Stimulated activated CD8-positive, alpha-beta memory T cell treated with anti-CD3 and anti-CD28 coated beads, Interleukin-4, amount 100 ng/mL, for 4 hours (primary cell): ENCODE measurements at places on chromosomes 2 and 18.

DNA sequence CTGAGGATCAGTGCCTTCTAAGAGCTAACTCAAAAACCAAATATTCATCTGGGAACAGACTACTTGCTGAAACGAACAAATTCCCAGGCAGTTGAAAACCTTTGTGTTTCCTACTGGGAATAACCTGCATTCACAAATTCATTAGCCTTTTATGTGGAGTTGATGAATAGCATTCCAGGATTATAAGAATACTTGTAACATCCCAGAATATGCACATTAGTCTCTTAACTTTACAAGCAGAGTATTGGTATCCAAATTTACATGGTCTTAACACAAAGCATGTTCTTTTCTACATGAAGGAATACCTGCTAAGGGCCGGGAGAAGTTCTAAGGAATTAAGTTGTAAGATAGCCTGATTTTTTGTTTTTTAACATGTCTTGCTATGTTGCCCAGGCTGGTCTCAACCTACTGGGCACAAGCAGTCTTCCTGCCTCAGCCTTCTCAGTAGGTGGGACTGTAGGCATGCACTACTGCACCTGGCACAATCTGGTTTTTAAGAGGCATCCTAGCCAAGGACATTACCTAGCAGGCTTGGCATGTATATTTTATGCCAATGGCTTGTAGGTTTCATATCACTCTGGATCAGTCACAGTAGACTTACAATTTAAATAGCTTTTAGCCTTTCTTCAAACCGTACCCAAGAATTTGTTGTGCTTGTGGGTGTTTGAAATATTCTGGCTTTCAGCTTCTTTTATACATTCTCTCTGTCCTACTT lies 50.7 kb downstream of the MGAT5 start:
- no peak for DNase-seq

DNA sequence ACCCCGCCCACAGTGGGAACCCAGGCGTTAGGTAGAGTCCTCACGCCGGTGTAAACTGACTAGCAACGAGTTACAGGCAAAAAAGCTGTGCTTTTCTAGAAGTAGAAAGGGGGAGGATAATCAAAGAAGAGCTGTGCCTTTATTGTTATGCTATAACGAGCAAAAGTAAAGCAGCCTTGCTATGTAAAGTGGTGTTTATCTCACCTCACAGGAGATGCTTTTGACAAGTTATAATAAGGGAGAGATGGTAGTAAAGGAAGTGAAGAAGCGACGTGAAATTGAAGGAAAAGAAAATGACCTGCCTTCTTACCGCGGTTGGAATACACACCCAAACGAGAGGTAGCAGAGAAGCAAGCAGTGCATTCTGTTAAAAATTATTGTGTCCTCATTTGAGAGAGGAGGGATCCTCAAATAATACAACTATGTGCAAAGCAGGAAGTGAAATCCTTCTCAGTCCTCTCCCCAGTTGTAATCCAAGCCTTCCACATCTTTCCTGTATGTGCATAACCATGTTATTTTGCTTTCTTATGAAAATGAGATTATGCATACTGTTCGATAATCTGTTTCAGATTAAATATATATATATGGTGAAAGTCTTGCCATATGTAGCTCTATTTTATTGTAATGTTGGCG lies 962 bp downstream of the TANK start:
- DNase-seq: no peak

GRCh38 chr2:220937245-220937644 lies 634.9 kb downstream of the EPHA4 start:
- DNase-seq: no peak

DNA sequence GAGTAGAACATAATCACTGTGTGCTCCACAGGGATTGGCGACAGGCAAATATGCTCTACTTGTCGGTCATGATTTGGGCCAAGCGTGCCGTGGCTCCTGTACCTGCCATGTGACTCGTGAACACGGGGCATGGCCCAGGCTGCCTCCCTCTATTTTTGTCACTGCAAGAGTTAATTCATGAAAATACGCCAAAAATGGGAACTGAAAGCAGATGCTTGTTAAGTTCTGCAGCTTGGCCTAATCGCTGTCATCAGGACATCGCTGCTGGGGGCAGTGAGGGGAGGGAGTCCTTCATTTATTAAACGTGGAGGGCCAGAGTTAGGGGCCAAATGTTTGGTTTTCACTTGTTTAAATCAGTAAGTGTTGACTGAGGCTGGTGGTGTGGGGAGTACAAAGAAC lies 177.8 kb downstream of the BCL2 start:
- no peak for DNase-seq

DNA sequence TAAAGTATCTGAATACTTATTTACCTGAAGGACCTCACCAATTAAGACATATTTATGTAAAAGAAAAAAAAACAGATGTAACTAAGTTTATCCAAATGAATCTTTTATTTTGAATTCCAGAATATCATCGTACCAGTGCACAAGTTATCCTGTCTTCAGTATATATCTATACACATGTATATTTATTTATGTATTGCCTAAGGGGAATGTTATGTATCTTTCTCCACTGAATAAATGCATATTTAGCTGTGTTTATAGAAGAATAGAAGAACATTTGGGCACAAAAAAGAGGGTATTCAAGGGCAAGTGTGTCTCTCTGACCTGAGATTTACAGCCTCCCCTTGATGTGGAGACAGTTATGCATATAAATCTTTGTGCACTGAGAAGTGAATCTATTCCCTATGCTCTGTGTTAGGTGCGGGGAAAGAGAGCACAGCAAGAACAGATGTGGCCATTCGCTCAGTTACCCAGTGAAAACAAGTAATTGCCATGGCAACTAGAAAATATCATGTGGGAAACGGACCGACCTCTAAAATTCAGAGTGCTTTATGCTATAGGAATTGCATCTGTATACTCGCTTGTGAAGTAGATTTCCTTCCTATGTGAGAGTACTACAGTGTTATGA lies 39.5 kb upstream of the ASXL3 start:
- DNase-seq: no peak

- no peak for DNase-seq
Observed at GRCh38 chr2:133802409-133803039, 234.3 kb upstream of the NCKAP5 start.

GRCh38 chr2:176132205-176133171 lies 3.0 kb downstream of the HOXD8 start:
- DNase-seq: no peak

GRCh38 chr2:32838949-32839348 lies 107.8 kb upstream of the LTBP1 start:
- DNase-seq: no peak

DNA sequence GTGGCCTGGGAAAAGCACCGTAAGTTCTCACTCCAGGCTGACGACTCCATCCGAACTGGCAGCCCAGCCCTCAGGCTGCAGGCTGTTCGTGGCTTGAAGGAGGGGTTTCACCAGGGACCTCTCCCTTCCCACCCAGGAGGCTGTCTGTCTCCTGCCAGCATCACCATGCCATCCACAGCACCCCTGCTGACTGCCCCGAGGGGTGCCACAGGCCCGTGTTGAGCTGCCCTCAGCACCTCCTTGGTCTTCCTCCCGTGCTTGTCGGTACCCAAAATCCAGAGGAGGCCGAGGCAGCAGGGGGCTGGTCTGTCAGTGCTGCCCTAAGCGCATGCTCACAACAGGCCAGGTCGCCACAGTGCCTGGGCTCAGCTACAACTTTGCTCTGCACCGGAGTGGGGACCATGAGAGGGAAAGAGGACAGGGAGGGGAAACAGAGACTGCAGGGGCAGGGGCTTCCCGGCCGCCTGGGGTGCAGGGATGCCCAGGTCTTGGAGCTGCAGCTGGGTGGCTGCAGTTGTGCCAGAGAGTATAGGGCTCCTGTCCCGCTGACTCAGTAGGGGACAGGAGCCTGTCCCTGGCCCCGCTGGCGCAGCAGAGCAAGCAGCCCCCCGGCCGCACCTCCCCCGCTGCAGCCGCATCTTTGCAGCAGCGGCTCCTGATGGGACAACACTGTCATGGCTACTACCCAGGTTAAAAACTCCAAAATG lies 963.7 kb upstream of the CRIM1 start:
- DNase-seq: no peak

DNA sequence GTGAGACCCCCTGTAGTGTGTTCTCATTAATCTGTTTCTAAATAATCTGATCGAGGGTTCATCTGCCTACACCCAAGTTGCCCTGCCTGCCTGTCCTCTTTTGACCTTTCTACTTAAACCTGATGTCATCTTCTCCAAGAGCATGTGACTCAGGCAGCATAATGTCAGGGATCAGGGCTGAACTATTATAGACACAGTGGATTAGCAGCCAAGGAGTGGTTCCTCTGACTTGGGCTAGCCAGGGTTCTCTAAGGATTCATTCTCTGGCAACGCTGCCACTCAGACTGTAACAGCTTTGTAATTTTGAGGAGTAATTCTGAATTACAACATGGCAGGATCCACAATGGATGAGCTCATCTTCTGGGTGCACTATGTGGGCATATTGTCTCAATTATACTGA lies 124.0 kb downstream of the MDH1 start:
- no peak for DNase-seq

- no peak for DNase-seq
Observed at GRCh38 chr18:50788284-50788683, 31.5 kb downstream of the MRO start.

DNA sequence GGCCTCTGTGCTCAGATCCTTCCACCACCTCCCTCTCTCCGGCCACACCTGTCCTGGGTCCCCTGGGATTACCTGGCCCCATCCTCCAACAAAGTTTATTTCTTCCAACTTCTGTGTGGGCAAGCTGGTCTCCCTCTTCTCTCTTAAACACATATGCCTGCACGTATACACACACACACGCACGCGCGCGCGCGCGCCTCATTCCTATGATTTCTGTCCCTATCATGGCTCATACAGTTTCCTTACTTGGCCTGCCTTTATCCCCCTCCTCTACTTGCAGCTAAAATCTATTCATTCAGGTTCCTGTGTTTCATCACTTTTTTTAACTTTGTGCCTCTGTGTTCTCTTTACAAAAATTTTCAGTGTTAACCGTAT lies 96.4 kb downstream of the LOXHD1 start:
- DNase-seq: no peak

DNA sequence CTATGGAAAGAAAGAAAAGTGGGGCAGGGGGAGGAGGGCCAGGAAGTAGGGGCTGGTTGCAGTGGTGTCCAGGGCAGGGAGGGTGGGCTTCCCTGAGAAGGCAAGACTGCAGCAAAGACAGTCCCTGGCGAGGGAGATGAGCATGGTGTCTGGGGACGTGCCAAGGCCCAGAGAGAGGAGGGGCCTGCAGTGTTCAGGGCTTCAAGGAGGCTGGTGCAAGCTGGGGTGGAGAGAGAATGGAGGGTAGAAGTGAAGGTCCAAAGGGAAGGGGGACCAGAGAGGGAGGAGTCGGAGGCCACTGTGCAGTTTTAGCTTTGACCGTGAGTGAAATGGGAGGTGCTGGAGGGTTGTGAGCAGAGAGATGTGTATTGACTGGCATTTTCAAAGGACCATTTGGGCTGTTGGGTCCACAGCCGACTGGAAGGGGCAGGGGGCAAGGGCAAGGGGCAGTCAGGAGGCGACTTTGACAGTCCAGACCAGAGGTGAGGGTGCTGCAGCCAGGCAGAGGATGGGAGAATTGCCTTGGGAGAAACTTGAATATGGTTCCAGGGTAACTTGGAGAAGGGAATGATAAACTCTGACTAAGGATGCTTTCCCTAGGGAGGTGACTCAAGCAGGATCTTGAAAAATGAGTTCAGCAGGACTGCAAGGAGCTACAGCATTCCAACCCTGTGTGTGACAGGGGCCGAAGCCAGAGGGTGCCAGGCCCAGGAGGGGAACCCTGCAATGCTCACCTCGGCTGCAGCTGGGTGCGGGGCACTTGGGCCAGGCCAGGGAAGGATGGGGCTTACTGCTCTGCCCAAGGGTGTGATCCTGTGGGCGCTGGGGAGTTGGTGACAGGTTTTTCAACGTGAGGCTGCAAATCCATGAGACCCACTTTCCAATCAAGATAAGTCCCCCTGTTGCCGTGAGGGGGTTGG lies 177.1 kb upstream of the HAAO start:
- no peak for DNase-seq

- no peak for DNase-seq
Observed at GRCh38 chr2:128979182-128979581, 660.5 kb upstream of the HS6ST1 start.

DNA sequence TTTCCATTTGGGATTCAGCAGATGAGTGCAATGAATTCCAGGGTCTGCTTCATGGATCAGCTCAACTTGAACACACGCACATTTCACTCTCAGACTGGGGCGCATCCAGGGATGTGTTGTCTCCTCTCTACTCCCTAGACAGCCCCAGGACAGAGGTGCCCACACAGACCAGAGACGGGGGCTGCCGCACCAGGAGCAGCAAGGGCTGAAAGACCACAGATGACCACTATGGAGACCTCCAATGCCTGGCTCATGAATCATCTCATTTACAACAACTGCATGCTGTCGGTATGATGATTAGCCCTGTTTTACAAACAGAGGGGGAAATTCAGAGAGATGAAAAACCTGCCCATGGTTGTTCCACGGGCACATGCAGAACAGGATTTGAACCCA lies 63.1 kb downstream of the CYP26B1 start:
- DNase-seq: no peak

- no peak for DNase-seq
Observed at GRCh38 chr2:212135739-212136138, 402.9 kb downstream of the ERBB4 start.

- DNase-seq: no peak
Observed at GRCh38 chr2:77521931-77522470, at the start of gene LRRTM4. TSS of gene LRRTM4 (minus strand) at chr2:77522376.

DNA sequence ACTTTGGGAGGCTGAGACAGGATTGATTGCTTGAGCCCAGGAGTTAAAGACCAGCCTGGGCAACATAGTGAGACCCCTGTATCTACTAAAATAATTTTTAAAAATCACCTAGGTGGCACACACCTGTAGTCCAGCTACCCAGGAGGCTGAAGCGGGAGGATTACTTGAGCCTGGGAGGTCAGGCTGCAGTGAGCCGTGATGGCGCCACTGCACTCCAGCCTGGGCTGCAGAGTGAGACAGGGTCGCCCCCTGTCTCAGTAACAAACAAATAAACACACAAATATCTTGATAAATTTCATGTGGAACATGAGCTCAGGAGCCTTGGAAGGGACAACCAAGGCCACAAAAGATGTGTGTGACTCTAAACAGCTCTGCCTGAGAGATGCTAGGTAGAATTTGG lies 11.7 kb upstream of the ANKRD53 start:
- DNase-seq: no peak

DNA sequence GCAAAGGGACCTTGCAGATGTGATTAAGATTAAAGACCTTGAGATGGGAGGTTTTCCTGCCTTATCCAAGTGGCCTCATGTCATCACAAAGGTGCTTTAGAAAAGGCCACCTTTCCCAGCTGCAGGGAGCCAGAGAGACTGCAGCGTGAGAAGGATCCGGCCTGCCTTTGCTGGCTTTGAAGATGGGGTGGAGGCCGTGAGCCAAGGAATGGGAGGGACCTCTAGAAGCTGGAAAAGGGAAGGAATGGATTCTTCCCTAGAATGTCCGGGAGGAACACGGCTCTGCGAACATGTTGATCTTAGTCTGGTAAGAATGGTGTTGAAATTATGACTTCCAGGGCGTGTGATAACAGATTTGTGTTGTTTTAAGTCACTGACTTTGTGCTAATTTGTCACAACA lies 39.9 kb upstream of the CREG2 start:
- no peak for DNase-seq

- DNase-seq: no peak
Observed at GRCh38 chr2:109109342-109109741, 19.7 kb upstream of the SH3RF3 start.

GRCh38 chr18:51721996-51722395 lies 524.5 kb upstream of the MEX3C start:
- no peak for DNase-seq

GRCh38 chr2:30178618-30179434 lies 32.0 kb downstream of the YPEL5 start:
- DNase-seq: no peak
